ENCODE measurements at places on chromosomes 3 and 15.

GRCh38 chr3:31039145-31039544 lies 144.7 kb upstream of the GADL1 start:
- no peak for DNase-seq

DNA sequence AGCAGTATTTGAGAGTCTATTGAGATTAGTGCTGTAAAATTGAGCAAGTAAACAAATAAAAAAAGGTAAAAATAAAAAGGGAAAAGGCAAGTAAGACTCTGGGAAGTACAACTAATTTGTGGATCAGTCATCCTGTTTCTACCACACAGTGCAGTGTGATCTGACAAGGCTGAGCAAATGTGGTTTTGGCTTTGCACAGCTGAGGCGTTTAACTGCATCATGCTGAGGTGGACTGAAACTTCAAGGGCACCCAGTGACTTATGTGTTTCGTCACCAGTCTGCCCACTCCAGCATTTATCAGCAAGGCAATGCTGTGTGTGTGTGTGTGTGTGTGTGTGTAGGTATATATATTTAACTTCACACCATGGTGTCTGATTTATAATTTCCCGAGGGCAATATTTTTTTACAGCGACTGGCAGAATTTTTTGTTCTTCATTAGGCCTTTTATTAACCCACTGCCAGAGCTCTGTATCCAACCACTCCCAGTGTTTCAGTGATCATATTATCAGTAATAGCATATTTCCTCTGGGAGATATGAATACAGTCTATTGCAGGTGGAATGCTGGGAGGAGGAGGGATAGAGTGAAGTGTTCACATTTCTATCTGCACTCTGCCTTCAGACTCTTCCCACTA lies 131.5 kb upstream of the SATB1 start:
- no peak for DNase-seq

DNA sequence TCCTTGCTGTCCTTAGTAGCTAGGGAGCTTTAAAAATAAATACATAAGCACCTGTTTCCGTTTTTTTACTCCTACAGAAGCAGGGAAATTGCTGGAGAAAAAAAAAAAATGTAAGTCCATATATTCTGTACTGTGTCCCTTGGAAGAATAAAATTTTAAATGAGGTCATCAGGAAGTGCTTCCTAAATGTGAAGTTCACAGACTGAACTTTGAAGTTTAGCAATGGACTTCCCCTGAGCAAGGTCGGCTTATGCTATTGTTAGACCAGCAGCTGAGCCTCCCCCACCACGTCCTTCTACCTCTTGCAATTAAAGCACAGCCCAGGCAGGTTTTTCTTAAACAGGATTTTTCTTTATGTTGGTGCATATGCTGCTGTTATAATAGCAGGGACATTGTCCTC lies 26.3 kb downstream of the LIPC start:
- DNase-seq: no peak

- DNase-seq: no peak
Measured at GRCh38 chr3:175272392-175272791, 413.3 kb downstream of the NAALADL2 start.

DNA sequence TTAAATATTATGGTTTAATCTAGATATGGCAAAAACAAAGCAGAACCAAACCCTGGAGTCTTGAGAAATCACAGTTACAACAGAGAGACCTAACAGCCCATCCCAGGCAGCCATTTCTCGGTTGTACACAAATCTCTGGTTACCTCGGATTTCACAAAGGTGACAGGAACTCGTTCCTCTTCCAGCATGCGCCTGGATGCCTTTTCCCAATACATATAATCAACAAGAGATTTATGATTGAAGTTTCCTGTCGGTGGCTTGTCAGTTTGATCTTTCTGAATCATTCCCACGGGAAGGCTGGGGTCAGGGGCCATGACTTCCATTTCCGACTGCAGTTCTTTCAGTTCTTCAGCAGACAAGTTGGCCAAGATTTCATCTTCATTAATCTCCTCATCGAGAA lies 445 bp downstream of the LMOD3 start:
- no peak for DNase-seq

DNA sequence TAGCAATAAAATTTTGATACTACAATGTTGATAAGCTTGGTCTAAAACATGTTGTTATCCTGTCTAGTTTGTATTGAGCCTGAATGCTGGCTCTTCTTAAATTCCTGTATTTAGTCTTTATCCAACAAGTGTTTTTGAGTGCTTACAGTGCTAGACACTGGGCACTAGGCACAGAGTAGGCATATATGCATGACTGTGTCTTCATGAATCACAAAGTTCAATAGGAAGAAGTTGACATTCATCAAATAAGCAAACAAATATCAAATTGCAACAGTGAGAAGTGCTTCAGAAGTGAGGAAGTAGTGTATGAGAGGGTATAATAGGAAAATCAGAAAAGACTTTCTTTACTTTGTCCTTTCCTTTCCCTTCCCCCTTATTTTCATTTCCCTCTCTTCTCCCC lies 6.8 kb downstream of the CD96 start:
- DNase-seq: no peak

GRCh38 chr3:38004415-38005075 lies 14.0 kb downstream of the VILL start:
- no peak for DNase-seq

GRCh38 chr15:52480990-52481389 lies 47.7 kb downstream of the MYO5A start:
- no peak for DNase-seq

DNA sequence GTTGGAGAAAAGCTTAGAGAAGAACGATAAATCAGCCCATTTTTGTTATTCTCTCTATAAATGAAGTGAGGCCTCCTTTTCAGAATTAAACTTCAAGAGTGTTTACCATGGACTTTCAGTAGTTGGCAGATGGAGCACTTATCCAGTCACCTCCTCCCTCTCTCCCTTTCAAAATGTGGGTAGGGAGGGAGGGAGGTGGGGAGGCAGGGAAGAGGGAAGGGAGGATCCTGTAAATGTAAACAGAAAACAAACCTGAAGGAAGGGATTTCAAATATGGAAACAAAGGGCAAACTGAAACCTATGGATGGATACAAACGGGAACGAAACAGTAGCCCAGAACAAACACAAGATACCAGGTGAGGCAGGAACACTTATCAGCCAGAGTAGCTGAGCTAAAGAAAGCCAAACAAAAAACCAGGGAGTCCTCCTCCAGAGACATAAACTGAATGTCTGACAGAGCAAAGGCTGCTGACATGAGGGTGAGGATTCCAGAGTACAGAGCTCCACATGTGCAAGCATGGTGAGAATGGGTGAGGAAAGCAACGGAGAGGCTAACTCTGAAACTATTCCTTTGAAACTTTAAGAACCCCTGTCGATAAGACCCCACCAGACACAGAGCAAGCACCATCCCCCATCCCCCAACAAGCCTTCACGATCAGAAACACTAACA lies 41.0 kb upstream of the GP5 start:
- no peak for DNase-seq

GRCh38 chr3:126835472-126836219 lies 131.6 kb downstream of the CHCHD6 start:
- no peak for DNase-seq

- no peak for DNase-seq
Measured at GRCh38 chr3:14397531-14397930, 4.9 kb upstream of the SLC6A6 start.

DNA sequence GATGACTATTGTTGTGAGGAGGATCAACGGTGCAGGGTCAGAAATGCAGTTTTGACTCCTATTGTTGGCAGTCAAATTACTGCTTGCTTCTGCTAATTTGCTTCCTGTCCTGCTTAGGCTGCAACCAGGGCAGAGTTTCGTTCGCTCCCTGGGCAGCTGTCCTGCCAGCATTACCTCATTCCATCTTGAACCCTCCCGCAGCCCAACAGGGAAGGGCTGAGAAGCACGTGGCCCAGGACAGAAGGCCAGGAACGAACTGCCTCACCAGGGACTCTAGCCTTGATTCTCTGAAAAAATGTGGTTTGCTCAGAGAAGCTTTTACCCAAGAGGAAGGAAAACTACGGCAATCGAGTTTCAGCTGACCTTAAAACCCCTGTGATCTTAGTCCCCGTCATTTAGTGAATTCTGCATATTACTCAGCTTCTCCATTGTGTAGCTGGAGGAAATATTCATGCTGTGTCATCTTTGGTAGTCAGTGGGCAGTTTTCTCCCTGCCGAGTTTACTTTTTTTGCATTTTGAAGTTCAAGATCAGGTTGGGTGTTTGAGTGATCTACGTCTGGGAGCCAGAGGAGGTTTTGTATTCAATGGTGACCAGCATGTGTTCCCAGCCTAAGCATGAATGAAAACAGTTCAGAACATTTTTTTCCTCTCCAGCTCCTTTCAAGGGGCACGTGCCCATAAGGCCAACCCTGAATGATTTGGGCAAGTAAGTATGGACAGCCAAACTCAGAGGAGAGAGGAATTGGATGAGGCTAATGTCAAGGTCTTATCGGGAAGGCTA lies 23.0 kb downstream of the TLNRD1 start:
- peak; percentile 30 for DNase-seq

- no peak for DNase-seq
Measured at GRCh38 chr3:60953351-60953750, 297.9 kb downstream of the FHIT start.

DNA sequence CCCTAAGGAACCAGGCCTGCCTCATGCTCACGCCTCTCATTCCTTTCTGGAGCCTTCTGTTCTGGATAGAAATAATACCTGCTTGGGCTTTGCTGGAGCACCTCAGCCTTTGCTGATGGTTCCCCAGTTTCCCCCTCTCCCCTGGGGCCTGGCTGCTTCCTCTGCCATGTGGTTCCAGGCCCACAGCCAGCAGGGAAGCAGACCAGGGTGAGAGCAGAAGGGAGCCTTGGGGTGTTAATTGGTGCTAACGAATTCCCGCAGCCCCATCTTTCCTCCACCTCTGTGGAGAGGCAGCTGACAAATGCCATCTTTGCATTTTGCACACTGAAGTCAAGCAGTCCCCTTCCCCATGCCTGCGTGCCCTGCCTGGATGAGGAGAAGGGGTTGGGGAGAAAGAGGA lies 13.1 kb upstream of the CORO2B start:
- no peak for DNase-seq

DNA sequence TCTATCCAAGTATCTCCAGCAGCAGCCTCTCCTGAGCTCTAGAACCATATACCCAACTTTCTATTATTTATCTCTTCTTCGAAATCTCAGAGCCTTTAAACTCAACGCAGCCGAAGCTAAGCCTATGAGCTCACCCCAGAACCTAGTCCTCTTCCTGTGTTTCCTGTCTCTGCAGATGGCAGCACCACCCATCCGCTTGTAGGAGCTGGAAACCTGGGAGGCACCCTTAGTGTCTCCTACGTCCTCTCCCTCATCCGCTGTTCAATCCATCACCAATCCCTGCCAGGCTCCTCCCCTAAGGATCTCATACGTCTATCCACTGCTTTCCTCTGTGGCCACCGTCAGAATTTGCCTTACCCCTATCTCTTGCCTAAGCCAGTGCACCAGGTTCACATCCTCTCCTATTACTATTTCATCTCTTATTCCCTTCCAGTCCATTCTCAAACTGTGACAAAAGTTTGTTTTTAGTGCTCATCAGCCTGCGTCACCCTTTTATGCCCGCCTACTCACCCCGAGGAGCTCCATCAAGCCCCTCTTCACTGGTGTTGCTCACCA lies 9.6 kb downstream of the VGLL4 start:
- no peak for DNase-seq

DNA sequence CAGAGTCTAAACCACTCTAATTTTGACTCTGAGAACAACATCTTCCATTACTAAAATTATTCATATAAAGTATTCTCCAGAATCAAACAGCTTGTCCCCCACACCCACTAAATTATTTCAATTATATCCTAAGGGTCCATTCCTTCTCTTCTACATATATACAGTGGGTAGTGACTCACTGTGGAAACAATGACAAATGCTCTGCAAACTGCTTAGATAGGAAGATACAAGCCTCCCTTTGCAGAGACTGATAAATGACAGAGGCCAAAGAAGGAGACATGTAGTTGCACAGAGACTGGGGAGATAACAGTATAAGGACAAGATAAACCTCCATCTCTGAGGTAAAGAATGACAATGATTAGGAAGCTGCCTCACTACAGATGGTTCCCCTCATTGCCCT lies 1087.4 kb downstream of the AGBL1 start:
- no peak for DNase-seq

- no peak for DNase-seq
Measured at GRCh38 chr3:31010491-31010890, 116.0 kb upstream of the GADL1 start.

All from esophagus squamous epithelium (tissue), 5 donors.